ENCODE measurements at places on chromosomes 6 and 20. TPM values are rescaled to one million over a fixed set of nuclear protein-coding genes. Genes with fewer than 3 reads are reported as not detected.

GRCh38 chr6:101259505-101259904 lies 134.0 kb upstream of the GRIK2 start:
- no peak for DNase-seq

DNA sequence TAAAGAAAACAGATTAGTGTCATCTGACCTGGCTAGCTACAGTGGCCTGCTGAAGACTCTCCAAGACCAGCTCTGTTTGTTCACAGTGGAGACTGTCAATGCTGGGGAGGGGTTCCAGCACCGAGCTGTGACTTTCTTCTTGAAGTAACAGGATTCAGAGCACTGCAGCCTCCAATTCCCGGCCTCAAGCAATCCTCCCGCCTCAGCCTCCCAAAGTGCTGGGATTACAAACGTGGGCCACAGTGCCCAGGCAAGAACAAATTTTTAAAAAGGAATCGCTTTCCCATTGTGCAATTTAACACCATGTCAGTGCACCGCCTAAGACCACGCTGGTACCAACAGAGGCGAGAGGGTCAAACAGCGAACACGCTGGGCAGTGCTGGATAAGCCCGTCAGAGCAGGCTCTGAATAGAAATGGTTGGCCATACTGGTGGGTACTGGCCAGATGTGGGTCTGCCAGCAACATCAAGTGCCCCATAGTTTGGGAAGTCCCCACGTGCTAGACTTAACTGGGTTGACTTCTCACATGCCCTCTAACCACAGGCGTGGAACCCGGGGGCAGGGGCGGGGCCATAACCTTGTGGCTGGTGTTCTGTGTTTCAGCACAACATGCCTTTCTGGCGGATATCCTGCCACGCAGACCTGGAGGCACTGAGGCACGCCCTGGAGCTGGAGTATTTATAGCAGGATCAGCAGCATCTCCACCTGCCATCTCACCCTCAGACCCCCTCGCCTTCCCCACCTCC lies 168.9 kb downstream of the ZMYND8 start:
- no peak for DNase-seq

DNA sequence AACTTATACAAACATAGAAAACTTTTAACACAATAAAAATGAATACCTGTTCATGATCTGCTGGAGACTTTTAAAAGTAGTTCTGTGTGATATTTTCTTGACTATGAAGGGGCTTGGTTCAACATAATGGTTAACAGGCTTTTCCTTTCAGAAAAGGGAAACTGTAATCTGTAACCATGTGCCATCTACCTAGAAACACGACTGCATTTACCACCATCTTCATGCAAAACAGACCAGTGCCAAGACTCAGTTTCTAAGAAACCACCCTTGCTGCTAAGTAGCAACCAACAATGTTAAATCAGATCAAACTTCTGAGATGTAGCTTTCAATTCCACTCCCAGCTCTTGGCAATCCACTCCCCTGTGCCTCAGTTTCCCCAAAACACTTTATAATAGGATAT lies 15.7 kb downstream of the STAU1 start:
- no peak for DNase-seq

DNA sequence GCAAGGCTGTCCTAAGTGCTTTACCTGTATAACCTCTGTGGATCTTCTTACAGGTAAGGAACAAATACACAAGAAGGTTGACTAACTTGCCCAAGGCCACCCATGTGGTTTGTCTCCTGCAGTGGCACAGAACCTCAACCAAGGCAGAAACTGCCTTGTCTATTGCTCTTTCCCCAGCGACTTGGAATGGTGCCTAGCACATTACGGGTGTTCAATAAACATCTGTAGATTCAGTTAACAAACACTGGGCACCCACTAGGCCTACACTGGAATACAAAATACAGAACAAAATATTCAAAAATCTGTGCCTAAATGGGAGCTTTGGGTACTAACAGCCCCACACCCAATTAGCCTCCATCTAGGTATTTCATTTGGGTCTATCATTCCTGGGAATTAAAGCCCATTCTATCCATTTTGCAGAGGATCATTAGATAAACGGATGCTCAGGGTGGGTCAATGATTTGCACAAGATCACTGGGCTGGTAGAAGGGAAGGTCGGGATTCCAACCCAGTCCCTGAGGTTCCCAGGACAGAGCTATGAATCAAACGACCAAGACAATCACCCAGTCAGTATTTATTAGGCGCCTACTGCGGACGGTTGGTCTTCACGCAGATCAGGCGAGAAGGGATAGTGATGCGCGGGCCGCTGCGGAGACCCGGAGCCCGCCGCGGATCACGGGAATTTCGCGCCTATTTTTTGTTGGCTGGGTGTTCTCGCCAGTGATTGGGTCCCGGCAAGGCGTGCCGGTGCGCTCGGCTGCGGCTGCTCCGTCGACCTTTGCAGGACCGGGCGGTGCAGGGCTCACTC lies at the start of gene STK35:
Gene STK35, plus strand, starts transcription at position 771 of the 808 bp plus-strand sequence. CDS start 55 bp downstream, outside the sequence.
- DNase-seq: no peak

DNA sequence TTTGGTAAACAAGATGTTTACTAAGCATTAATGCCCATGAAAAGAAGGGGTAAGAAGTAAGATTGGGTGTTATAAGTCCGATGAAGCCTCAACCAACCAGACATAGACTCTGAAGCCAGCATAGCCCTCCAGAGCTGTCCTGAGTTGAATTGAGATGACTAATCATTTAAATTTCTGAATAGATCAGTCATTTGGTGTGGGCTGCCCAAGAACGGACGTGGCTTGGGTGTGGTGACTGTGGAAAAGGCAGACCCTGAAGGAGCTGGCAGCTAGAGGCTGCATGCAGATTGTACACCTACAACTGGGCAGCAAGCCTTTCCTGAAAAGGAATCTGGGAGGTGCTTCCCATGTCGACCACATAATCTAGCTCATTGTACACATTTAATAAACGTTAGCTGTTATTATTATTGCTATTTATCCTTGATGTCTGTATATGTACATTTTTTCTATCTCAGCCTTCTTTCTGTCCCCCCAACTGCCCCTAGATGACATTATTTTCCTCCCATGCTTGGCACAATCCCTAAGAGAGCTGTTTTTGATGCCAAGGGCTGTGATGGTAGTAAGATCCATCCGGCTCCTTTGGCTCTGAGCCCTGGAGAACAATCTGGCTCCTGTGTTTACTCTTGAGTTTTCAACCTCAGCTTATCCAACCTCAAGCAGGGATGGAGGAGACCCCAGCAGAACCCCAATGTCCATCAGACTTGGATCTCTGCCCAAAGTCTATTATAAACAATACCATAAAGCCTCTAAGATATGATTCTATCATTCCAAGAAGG lies 57.6 kb upstream of the JAG1 start:
- DNase-seq: no peak

GRCh38 chr20:4782378-4782772 lies 60.7 kb downstream of the PRND start:
- DNase-seq: no peak

- no peak for DNase-seq
Observed at GRCh38 chr6:124795643-124796463, 166.4 kb upstream of the RNF217 start.

DNA sequence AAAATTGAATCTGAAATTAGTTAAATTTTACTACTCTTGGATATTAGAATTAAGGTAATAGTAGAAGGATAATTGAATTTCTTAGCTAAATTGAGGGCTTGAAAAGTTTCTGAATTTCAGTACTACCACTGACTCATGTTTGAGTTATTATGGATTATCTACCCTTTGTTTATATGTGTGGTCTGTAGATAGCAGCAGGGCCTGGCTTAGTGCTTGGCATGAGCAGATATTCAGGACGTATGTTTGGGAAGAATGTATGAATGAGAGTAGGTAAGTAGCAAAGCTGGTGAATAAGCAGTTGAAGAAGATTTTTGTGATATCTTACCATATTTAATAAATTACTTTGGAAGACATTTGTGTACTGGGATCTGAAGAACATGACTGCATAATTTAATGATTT lies 152.7 kb downstream of the MACROD2 start:
- no peak for DNase-seq

GRCh38 chr6:50935442-50935841 lies 116.8 kb downstream of the TFAP2B start:
- no peak for DNase-seq

DNA sequence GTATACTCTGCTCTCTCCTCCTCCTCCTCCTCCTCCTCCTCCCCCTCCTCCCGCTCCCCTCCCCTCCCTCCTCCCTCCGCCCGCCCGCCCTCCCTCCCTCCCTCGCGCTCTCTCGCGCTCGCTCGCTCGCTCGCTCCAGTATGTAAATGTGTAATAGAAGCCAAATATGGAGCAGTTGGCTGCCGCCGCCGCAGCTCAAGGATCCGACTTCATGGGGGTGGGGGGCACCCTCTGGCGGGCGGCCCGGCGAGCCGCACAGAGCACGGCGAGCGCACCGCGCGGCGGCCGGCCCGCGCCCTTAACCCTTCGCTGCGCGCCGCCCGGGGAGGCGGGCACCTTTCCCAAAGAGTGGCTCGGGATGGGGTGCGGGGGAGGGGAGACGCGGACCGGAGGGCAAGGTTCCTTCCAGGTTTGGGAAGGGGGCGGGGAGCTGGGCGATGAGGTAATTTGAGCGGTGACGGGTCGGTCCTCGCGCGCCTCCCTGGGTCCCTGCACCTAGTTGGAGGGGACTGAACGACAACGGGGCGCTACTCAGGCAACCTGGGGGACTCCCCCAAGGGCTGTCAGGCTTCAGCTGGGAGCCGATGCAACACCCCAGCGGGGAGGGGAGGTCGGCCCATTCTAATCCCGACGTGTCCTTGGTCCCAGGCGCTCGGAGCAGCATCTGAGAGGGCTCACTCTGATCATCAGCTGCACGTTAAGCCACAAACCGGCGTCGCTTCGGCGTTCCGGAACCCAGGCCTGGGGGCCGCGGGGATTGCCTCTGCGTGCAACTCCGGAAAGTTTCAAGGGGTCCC lies 409 bp upstream of the ATXN1 start:
- DNase-seq: no peak

- DNase-seq: no peak
Observed at GRCh38 chr6:4624726-4625125, 151.5 kb upstream of the CDYL start.

GRCh38 chr6:167279766-167280446 lies 11.2 kb upstream of the UNC93A start:
- no peak for DNase-seq

DNA sequence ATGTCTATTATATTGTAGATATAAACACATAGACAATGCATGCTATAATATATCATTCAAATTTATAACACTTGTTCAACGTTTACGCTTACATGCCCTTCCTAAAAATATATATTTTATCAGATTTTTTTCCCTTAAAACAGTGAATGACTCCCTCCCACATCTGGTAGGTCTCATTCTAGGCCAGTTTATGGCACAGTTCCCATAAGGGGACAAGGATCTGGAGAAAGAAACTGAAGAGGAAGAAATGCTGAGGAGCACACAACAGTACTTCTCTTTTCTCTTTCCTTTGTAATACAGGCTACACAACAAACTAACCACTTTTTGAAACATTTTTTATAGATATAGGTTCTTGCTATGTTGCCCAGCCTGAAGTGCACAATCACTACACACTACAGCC lies 48.6 kb upstream of the RCAN2 start:
- DNase-seq: no peak

- DNase-seq: no peak
Observed at GRCh38 chr6:87065117-87065516, 29.8 kb downstream of the CGA start.

- no peak for DNase-seq
Observed at GRCh38 chr20:41563087-41563486, 55.1 kb downstream of the CHD6 start.

DNA sequence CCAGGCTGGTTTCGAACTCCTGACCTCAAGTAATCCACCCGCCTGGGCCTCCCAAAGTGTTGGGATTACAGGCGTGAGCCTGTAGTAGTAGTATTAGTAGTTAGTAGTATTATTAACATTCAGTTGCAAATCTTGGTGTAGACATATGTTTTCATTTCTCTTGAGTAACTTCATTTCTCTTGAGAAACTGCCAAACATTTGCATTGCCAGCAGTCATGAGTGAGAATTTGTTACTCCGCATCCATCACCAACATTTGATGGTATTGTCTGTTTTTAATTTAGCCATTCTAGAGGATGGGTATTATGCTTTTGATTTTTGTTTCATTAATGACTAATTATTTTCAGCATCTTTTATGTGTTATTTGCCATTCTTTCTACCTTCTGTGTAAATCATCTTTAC lies 1.5 kb upstream of the ERVFRD-1 start:
- DNase-seq: no peak

GRCh38 chr6:82525775-82526495 lies 162.3 kb downstream of the TPBG start:
- DNase-seq: no peak

DNA sequence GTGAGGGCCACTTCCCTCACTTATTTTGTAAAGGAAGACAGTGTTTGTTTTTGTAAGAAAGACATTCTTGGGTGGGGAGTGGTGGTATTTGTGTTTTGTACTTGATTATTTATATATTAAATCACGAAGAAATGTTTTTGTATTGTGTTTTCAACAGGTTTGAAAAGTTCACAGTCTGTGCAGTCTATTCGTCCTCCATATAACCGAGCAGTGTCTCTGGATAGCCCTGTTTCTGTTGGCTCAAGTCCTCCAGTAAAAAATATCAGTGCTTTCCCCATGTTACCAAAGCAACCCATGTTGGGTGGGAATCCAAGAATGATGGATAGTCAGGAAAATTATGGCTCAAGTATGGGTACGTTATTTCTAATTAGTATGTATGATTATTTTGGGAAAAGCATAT lies 137.2 kb downstream of the NCOA3 start:
- no peak for DNase-seq

DNA sequence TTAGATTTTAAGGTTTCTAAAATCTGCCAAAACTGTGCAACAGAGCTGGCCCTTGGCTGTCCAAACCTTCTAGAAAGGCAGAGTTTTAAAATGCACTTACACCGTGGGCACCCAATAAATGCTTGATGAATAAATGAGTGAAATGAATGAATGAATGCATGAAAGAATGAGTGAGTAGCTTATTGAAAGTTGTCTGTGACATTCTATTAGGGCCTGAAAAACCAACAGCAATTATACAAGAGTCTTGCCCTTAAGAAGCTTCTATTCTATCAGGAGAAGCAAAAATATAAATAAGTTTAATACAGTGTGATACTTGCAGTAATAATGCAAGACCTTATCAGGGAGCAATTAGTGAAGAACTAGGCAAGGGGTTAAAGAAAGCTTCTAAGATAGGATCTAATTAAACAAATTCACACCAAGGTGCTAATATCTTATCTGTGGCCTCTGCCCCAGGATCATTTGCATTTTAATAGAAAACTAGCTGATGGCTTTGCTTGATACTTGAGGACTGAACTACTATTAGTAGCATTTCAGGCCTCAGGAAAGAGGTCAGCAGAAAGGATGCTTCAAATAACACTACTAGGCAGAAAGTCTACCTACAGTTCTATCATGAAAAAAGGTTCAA lies 230.7 kb downstream of the GMPR start:
- no peak for DNase-seq

GRCh38 chr6:15631432-15631831 lies 31.4 kb downstream of the DTNBP1 start:
- DNase-seq: no peak

The CTAGE9 gene
- total RNA-seq: not detected

The BFSP1 gene
- 2.9 TPM for total RNA-seq

The PPIL6 gene
- total RNA-seq: 0.49 TPM

The ACOT13 gene
- total RNA-seq: 6.7 TPM

The BPIFA3 gene
- not detected for total RNA-seq

The CNBD2 gene
- 3.8 TPM for total RNA-seq

The TTK gene
- total RNA-seq: 33.0 TPM

The RAB22A gene
- total RNA-seq: 13.2 TPM

The GPX5 gene
- total RNA-seq: not detected

The CST7 gene
- total RNA-seq: not detected

The MEI4 gene
- total RNA-seq: not detected

The RIMS1 gene
- 0.67 TPM for total RNA-seq

The CLPSL1 gene
- not detected for total RNA-seq

The PLCB1 gene
- 17.6 TPM for total RNA-seq

The LY6G6F gene
- not detected for total RNA-seq

The NRN1 gene
- 1.7 TPM for total RNA-seq

The EMILIN3 gene
- total RNA-seq: not detected

The ZC3H12D gene
- total RNA-seq: 0.18 TPM

Measured in pulmonary artery endothelial cell (primary cell).